ENCODE measurements at places on chromosomes 7 and 10.

DNA sequence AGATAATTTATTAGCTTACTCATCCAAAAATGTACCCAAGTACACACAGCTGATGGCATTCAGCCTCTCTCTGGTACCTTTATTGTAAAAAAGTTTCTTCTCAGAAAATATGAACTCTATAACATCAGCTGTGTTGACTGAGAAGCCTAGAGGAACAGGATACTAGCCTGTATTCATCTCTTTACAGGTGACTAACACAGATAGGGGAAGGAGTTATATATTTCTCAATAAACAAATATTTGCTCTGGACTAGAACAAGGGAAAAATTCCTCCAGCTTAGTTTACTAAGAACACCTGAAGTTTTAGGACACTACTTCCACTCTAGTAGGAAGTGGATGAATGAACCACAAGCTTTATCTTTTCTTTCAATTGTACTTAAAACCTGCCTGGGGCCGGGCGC lies 67.8 kb downstream of the ZNF248 start:
- no peak for DNase-seq

DNA sequence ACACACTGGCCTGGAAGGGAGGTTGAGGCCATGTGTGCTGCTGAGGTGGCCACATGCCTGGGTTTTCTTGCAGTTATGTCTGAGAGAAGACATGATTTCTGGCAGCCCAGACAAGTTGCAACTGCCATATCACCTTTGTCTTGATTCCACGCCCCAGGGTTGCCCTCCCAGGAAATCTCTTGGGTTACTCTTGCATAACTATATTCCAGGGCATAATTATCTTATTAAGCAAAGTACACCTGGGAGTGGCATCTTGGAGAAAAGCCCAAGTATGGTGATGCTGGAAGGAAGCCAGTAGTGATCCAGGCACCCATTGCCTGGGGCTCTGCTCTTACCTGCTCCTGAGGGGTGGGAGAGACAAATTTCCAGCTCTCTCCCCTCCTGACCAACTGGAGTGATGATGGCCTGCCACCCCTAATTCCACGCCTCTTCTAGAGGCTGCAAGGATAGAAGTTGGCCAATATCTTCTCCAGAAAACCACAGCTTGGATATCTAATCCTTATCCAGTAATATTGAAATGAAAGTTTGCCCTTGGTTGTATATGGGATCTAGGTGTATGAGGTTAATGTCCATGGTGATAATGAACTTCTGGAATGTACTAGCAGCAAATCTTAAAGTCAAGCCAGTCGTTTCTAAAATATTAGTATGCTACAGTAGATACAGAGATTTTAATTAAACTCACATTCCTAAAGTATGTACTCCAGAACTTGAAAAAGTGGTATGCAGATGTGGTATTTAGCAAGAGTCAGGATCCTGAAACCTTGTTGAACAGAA lies 5.0 kb downstream of the AKR1B10 start:
- no peak for DNase-seq

GRCh38 chr10:81036257-81036656 lies 498.6 kb downstream of the SH2D4B start:
- no peak for DNase-seq

- DNase-seq, result no peak
These were observed 60.4 kb downstream of the ADD3 start for GRCh38 chr10:110067960-110068770.

- DNase-seq, result no peak
These were observed 19.1 kb downstream of the MAD1L1 start for GRCh38 chr7:2213551-2214215.

DNA sequence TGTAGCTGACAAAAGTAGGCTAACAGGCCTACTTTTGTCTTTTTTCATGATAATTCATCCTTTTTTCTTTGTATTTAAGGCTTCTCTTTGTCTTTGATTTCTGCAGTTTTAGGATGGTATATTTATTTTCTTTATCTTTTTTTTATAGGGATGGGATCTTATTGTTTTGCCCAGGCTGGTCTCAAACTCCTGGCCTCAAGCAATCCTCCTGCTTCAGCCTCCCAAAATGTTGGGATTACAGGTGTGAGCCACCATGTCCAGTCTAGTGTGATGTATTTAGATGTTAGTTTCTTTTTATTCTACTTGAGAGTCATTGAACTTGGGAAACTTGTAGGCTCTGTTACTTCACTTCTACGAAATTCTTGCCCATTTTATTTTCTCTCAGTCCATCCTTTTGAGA lies 35.4 kb downstream of the TRIM24 start:
- DNase-seq, result no peak

DNA sequence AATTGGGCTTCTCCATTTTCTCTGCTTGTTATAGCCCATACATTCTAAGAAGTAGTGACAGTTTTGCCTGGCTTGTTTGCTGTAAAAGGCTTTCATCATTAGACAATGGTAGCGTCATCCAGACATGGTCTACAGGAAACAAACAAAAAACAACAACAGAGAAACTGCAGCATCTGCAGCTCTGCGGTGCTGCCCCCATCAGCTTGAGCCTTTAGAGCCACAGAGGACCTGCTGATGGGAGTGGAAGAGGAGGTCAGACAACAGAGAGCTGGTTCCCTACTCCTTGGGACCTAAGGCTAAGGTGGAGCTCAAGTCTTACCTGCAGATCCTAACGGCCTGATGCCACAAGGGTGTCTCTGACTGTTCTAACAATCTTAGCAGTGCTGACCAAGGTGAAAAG lies 3.1 kb downstream of the INA start:
- DNase-seq, result no peak

DNA sequence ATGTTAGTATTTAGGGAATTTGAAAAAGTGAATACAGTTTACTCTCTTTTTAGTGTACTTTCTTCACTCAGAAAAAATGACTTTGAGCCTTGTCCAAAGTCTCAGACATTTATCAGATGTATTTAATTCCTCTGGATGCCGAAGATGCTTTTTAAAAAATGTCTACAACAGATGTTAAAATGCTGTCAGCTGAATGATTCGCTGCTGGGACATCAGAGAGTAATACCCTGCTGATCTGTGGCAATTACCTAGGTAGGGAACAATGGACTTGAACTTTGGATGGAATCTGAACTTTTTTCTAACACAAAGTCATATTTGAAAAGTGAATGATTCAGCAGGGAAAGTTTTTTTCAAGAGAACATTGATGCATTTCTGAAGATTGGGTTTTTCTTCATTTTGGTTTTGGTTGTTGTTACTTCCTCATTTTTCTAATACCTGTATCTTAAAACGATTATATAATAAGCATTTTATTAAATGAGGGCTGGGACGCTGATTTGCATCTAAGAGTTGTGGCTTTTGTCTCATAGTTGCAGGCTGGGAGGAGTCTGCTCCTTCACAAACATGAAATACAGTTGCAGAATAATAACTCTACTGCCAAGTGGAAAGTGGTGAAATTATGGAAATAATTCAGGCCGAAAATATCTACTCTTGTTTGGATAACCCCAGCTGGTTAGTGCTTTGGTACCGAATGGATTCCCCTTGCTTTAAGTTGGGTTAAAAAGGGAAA lies 98.0 kb downstream of the SPAG6 start:
- DNase-seq, result no peak

DNA sequence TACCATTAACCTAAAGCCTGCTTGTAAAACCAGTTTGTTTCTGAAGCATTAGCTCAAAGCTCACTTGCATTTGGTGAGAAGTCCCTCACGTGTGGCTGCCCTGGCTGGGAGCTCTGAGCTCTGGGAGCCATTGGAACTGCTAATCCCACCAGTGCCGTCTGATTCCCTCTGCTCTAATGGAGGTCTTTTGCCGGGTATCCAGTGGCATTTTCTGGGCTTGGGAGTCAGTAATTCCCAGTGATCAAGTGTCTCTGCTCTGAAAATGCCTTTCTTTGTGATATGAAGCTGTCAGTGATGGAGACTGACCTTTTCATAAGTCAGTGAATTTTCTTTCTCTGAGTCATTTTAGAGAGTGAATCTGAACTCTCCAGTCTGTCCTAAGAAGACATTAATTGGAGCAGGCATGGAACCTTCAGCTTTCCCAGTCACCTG lies 36.9 kb upstream of the FAM20C start:
- DNase-seq, result no peak

GRCh38 chr7:25399000-25399750 lies 170.9 kb upstream of the NPVF start:
- no peak for DNase-seq

DNA sequence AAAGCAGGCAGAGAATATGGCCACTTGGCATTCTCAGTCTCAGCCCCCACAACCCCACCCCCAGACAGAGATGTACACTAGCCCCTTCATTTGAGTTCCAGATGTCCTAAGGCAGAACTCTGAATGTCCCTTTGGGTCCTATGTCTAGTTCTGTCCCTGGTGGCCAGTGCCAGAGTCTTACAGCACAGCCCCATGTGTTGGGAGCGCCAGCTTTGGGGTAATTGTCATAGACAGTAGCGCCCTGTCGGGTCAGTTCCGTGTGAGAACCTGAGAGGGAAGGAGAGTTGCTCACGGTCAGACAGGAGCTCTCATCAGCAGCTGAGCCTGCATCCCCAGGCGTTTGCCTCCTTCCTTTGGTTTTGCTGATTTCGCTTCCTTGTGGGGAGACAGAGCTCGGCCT lies 94.9 kb upstream of the INSYN2A start:
- no peak for DNase-seq

Measured in foreskin fibroblast (primary cell).